Hepatocyte (in vitro differentiated cells): ENCODE measurements at places on chromosomes 5 and 9. TPM values are rescaled to one million over a fixed set of nuclear protein-coding genes. Genes with fewer than 3 reads are reported as not detected.

ITGA1 gene
- total RNA-seq: 40.3 and 46.9 TPM in 2 replicates

DNA sequence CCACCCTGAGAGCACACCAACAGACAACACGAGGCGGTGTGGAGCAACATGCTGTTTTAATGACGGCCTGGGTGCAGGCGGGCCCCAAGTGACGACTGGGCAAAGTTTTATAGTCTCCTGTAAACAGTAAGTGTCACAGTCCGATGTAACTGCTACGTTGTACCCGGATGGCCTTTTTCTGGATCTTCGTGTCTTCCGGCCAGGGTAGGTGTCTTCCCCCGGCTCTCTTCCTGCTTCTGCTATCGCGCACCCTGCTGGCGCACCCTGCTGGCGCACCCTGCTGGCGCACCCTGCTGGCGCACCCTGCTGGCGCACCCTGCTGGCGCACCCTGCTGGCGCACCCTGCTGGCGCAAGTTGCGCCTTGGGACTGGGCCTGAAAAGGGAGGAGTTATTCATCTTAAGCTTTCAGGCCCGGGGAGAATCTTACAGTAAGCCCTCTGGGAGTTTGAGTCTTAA lies 143.0 kb upstream of the TARS1 start:
- H3K27me3 ChIP-seq: no peaks in the 10 kb centered on the region
- no peak overlapping the region for H3K27ac ChIP-seq

PCSK1 gene
- 0.36 and 0.90 TPM in 2 replicates for total RNA-seq

FAM221B gene
- not detected in 2 replicates for total RNA-seq

MYOT gene
- total RNA-seq: not detected in 2 replicates

- H3K4me1 ChIP-seq: no peaks in the 10 kb centered on the region
- DNase-seq: no peak
- H3K27me3 ChIP-seq: no peaks in the 10 kb centered on the region
- H3K36me3 ChIP-seq: no peaks in the 10 kb centered on the region
- no peak overlapping the region for H3K27ac ChIP-seq
These were observed 408.3 kb downstream of the DMRT2 start for GRCh38 chr9:1458503-1458902.

- no peak for DNase-seq
- no peak overlapping the region for H3K27ac ChIP-seq
- H3K36me3 ChIP-seq: no peaks in the 10 kb centered on the region
- H3K4me3 ChIP-seq: no peak overlapping the region
These were observed 71.3 kb downstream of the LIX1 start for GRCh38 chr5:97071101-97071500.

CMYA5 gene
- total RNA-seq: 2.0 and 3.5 TPM in 2 replicates

FCN2 gene
- total RNA-seq: not detected in 2 replicates

SPATA31E1 gene
- 0.08 TPM in 1 of 2 replicates, not detected in the other for total RNA-seq

DNA sequence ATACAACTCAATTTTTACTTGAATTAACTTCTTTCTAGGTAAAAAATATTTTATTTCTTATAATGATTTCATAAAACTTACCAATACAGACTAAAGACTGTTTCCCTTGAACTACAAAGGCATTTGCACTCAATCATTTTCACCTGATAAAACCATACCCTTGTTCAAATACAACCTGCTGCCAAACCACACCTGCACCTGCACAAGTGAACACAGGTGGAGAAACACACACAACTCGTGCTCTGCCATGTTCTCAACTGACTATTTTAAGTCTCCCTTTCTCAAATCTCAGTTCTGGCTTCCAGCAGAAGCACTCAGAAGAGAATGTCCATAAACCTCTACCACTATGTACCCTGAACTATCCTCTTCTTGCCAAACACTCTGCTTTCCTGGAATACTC lies 1892.1 kb downstream of the MAT2B start:
- H3K4me3 ChIP-seq: no peak overlapping the region
- H3K36me3 ChIP-seq: no peaks in the 10 kb centered on the region
- no peak for DNase-seq
- H3K27me3 ChIP-seq: no peaks in the 10 kb centered on the region

DNA sequence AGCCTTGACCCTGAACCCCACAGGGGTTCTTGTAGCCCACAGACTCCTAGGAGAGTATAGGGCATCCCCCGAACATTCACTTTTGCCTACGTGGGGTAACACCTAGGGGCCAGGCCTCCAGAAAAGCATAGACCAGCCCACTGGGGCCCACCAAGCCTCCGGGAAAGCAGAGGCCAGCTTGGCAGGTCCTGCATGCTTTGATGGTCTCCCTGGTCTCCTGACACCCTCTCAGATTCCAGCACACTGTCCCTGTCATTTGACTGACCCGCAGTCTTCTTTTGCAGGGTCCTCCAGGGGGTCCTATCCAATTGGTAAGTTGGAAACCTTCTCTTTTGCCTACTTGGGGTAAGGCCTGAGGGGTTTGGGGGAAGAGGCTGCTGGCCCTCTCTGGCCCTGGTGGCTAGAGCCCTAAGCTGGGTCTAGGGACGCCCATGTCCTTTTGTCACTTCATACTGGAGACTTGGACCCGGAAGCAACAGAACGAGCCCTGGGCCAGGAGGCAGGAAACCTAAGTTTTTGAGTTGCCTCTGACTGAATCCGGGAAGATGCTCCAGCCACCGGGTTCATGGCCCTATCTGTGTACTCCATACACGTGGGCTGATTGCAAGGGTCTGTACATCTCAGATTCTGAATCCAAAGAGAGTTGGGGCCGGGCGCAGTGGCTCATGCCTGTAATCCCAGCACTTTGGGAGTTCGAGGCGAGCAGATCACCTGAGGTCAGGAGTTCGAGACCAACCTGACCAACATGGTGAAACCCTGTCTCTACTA lies 20.9 kb upstream of the ORM1 start:
- H3K36me3 ChIP-seq: no peaks in the 10 kb centered on the region
- H3K27me3 ChIP-seq: no peaks in the 10 kb centered on the region
- no peak overlapping the region for H3K4me3 ChIP-seq
- no peak overlapping the region for H3K27ac ChIP-seq
- H3K4me1 ChIP-seq: no peaks in the 10 kb centered on the region

GRCh38 chr9:131406563-131407436 lies 12.9 kb downstream of the PRRC2B start:
- no peaks in the 10 kb centered on the region for H3K36me3 ChIP-seq
- DNase-seq: no peak
- H3K27me3 ChIP-seq: no peaks in the 10 kb centered on the region
- peaks cover 73% of the 10 kb centered on the region for H3K4me1 ChIP-seq
- no peak overlapping the region for H3K4me3 ChIP-seq
- H3K27ac ChIP-seq: peak overlapping the region; percentile 18
